Progenitor cell of endocrine pancreas (in vitro differentiated cells): ENCODE measurements at places on chromosomes 3 and 15.

GRCh38 chr15:60803059-60803458 lies 324.1 kb upstream of the ICE2 start:
- DNase-seq = no peak

- no peak for DNase-seq
Measured at GRCh38 chr3:123283657-123284398, 82.1 kb downstream of the SEC22A start.

DNA sequence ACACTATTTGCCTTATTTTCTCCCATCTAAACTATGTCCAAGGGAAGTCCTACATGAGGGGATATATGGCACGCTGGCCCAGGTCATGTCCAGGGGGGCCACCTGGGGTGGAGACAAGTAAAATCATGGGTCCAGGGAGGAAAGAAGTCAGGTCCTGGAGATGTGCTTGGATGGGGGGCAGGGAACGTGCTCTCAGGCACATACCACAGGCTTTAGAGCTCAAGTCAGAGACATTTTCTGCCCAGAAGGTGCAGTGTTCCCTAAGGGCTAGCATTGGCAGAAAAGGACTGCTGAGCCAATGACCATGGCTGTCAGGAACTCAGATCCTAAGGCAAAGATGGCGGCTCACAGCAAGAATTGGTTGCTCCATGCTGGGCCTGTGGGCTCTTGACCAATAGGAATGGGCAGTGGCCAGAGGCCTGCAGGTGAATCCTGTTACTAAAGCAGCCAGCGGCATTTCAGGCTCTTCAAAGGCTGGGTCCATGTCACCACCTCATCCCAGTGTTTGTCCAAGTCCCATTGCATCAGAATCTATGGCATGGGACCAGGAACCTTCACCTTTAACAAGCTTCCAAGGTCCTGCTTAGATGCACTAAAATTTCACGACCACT lies 175.0 kb downstream of the RPLP1 start:
- no peak for DNase-seq

DNA sequence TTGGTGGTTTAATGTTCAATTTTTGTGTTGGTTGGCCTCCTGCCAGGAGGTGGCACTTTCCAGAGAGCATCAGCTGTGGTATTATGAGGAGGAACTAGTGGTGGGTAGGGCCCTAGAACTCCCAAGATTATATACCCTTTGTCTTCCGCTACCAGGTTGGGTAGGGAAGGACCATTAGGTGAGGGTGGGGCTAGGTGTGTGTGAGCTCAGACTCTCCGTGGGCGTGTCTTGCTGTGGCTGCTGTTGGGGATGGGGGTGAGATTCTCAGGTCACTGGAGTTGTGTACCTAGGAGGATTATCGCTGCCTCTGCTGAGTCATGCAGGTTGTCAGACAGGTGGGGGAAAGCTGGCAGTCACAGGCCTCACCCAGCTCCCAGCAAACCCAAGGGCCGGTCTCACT lies 187.1 kb downstream of the DPH6 start:
- no peak for DNase-seq

- no peak for DNase-seq
Measured at GRCh38 chr3:133592843-133593242, 19.4 kb downstream of the CDV3 start.

- no peak for DNase-seq
Measured at GRCh38 chr3:94693997-94694640, 631.3 kb downstream of the NSUN3 start.

- no peak for DNase-seq
Measured at GRCh38 chr3:50364573-50365079, 5.3 kb upstream of the TMEM115 start.

- DNase-seq = no peak
Measured at GRCh38 chr3:188234132-188234531, 80.2 kb downstream of the LPP start.

GRCh38 chr3:195899701-195900435 lies 8.5 kb downstream of the TNK2 start:
- no peak for DNase-seq

- peak; percentile 44 for DNase-seq
Measured at GRCh38 chr15:77659350-77660321, 26.9 kb upstream of the LINGO1 start.

DNA sequence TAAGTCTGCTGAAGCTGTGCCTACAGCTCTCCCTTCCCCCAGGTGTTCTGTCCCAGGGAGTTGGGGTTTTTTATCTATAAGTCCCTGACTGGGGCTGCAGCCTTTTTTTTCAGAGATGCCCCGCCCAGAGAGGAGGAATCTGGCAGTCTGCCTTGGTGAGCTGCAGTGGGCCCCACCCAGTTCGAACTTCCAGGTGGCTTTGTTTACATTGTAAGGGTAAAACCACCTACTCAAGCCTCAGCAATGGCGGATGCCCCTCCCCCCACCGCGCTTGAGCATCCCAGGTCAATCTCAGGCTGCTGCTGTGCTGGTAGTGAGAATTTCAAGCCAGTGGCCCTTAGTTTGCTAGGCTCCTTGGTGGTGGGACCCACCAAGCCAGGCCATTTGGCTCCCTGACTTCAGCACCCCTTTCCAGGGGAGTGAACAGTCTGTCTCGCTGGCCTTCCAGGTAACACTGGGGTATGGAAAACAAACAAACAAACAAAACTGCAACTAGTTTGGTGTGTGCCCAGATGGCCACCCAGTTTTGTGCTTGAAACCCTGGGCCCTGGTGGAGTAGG lies 189.4 kb downstream of the MFSD1 start:
- peak; percentile 10 for DNase-seq

- DNase-seq = no peak
Measured at GRCh38 chr3:53944028-53944427, 52.4 kb upstream of the SELENOK start.

DNA sequence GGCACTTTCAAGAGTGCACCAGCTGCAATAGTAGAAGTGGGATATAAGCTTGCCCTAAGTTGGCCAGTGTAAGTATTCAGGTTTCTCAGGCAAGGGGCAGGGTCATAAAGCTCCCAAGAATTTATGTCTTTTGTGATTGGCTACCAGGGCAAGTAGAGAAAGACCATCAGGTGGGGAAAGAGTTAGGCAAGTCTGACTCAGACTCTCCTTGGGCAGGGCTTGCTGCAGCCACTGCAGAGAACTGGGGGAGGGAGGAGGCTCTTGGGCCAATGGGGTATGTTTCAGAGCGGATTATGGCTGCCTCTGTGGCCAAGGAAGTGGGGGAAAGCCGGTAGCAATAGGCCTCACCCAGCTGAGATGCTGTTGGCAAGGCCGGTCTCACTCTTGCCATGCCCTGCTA lies 44.6 kb upstream of the SLC25A36 start:
- DNase-seq = no peak

DNA sequence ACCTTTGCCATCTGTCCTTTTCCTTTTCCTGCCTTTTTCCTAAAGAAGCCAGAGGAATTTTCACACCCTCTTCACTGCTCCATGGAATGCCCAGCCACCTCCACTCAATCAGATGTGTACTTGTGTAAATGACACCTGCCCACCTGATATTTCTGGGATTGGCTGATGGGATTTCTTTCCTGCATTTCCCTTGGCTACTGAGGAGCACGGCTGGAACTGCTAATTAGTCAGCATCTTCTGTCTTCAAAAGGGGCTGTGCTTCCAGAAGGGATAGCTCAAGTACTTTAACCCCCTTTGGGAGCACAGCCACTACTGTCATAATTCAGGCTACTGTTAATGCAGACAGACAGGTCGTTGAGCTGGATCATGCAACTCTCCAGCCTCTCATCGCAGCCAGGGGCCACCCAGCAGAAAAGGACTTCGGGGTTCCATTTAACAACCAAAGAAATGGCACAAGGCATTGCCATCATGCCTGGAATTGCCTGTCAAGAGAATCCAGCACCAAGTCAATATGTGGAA lies 38.6 kb downstream of the MGLL start:
- no peak for DNase-seq

GRCh38 chr3:63705092-63705645 lies 52.7 kb downstream of the SNTN start:
- DNase-seq = no peak

GRCh38 chr3:134186391-134186790 lies 64.3 kb downstream of the RYK start:
- no peak for DNase-seq

DNA sequence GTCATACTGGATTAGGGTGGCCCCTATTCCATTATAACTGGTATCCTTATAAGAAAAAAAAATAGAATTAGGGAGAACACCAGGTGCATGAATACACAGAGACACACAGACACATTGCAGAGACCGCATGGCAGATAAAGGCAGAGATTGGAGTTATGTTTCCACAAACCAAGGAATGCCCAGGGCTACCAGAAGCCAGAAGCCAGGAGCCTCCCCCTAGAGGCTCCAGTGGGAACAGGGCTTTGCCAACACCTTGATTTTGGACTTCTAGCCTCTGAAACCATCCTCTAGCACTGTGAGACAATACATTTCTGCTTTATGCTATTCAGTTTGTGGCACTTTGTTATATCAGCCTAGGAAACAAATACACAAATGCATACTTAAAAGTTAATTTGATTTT lies 10.4 kb downstream of the GOLM2 start:
- DNase-seq = no peak

DNA sequence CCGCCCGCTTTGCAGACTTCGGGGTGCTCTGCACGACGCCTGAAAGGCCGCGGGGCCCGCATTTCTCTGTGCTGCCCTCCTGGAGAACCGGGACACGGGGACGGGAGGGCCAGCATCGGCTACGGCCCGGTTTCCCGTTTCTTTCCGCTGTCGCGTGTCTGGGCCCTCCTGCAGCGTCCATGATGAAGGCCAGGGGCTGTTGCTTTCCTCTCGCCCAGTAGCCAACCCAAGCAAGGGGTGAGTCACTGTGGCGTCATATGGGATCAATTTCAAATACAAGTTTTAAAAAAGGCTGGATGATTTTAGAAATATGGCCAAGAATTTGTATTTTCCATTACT lies 435 bp downstream of the SLC35G2 start:
- DNase-seq = peak; percentile 10

GRCh38 chr15:51310064-51310463 lies 28.3 kb downstream of the CYP19A1 start:
- no peak for DNase-seq

- DNase-seq = no peak
Measured at GRCh38 chr3:104908761-104909160, 457.9 kb upstream of the ALCAM start.

DNA sequence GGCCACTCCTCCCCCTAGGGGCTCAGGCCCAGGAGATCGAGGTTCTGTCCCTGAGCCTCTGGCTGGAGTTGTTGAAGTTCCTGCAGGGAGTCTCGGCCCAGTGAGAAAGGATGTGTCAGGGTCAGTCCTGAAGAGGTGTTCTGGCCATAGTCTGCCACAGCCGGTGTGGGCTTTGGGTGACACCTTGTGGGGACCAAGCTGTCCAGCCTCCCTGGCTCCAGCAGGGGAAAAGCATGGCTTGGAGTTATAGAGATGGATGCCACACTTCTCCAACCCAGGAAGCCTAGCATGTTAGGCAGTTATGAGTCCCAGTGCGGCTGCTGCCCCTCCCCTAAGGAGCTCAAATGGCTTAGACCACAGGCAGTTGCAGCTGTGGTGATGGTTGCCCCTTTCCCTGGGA lies 945.6 kb upstream of the GBE1 start:
- no peak for DNase-seq

DNA sequence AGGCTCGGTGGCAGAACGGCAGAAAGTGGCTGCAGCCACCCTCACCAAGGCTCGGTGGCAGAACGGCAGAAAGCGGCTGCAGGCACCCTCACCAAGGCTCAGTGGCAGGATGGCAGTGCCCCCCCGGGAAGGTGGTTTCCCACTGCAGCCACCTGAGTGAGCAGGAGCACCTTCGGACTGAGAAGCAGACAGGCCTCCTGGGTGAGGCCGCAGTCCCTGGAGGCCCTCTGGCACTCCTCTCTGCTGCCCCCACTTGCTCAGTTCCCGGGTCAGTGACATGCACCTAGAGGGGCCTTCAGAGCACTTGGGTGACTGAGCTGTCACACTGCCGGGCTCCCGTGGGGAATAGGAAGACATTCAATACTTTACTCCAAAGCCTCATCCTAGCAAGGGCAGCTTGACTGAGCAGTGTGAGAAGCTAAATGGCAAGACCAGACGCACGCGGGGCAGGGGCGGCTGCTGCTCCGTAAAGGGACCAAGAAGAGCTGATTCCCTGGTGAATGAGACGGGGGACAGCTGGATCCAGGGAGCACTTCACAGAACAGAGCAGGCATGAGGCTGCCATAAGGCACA lies 62.7 kb downstream of the PCSK6 start:
- DNase-seq = no peak

GRCh38 chr3:177050501-177051237 lies 146.6 kb downstream of the TBL1XR1 start:
- DNase-seq = no peak

GRCh38 chr3:31106204-31106603 lies 211.7 kb upstream of the GADL1 start:
- DNase-seq = no peak
